ENCODE measurements at places on chromosomes 2 and 18.

GRCh38 chr2:120551522-120551921 is 184.1 kb upstream of the GLI2 start:
- no peak for DNase-seq

GRCh38 chr2:219179601-219180465 is 1.8 kb downstream of the RETREG2 start:
- no peak for DNase-seq

- no peak for DNase-seq
These were observed 10.2 kb downstream of the NAGK start for GRCh38 chr2:71078624-71079023.

- DNase-seq, result no peak
These were observed 36.8 kb downstream of the KCNIP3 start for GRCh38 chr2:95333888-95334338.

DNA sequence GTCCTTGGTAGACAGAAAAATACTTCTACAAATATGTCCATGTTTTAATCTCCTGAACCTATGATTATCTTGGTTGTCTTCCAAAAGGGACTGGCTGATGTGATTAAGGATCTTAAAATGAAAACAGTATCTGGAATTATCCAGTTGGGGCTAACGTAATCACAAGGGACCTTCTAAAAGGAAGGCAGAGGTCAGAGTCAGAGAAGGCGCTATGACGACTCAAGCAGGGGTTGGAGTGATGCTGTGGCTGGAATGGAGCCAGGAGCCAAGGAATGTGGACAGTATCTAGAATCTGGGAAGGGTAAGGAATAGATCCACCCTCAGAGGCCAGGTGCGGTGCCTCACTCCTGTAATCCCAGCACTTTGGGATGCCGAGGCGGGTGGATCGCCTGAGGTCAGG is 4.2 kb upstream of the USP14 start:
- DNase-seq, result no peak

DNA sequence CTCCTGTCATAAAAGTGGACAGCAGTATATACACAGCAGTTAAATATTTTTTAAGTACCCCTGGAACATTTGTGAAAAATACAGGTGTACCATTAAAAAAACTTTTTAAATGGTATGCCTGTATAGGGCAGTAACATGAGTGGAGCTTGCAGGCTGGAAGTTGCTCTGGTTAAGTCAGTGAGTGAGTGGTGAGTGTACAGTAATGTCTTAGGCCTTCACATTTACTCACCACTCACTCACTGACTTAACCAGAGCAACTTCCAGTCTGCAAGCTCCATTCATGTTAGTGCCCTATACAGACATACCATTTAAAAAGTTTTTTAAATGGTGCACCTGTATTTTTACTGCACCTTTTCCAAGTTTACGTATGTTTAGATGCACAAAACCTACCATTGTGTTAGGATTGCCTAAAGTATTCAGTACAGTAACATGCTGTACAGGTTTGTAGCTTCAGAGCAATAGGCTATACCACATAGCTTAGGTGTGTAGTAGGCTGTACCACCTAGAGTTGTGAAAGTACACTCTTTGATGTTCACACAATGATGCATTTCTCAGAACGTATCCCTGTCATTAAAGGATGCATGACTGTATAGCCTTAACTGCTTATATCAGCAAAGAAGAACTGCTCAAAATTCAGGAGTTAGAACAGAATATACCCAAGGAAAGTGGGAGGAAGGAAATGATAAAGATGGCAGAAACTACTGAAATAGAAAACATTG is 112.6 kb downstream of the EHBP1 start:
- no peak for DNase-seq

- DNase-seq, result no peak
These were observed 3.4 kb downstream of the CCDC93 start for GRCh38 chr2:118010473-118010872.

DNA sequence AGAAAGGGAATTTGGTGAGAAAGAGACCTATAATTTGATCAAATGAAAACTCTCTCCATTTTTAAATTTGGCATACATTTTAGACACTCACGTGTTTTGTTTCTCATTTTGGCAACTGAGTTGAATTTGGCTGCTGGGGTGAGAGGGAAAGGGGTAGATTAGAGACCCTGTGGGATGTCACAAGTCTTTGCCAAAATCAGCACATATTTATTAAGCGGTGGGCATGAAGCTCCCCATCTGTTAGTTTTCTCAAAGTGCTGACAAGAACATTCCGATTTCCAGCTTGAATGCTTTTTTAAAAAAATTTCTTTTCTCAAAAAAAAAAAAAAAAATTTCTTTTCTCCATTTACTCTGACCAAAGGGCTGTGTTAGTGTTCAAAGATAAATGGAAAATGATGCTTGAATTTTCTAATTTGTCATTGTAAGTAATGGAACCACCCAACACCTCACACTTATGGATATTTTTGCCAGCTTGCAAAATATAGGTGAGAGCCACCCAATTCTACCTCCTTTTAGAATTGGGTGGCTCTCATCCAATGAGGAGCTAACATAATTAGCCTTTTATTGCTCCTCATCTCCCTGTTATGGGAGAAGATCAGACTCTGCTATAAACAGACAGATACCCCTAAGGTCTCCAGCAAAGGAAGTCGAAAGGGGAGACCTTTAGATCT is 222.9 kb upstream of the FN1 start:
- DNase-seq, result no peak

DNA sequence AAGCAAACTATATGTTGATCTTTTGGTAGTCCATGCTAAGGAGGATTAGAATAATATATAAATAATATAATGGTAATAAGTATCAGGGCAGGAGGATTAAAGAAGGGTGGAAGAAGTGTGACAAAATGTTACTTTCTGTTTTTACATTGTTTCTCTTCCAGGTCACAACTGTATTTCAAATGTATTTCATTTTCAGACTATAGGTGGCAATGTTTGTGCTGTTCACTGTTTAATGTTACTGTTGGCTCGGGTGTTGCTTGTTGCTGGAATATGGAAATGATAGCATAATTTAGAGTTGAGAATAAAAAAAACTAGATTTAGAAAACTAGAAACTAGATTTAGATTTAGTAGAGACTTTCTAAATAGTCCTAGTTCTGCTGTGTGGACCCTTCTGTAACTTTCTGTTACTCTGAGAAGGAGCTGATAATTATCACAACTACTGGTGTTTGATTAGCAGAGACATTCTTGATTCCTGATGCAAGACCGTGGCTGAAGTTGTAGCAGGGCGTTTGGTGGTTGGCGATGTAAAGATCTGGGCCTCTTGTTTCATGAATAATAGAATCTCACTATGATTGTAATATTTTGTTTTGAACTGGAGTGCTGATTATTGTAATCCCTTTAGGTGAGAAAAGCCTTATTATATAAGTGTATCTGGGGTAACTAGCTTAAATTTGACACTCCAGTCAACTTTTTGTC is 7.9 kb downstream of the NEDD4L start:
- DNase-seq, result no peak

GRCh38 chr2:198697794-198698193 is 759.9 kb downstream of the SATB2 start:
- no peak for DNase-seq

- DNase-seq, result no peak
These were observed 494.2 kb downstream of the TSN start for GRCh38 chr2:122249673-122250072.

- DNase-seq, result no peak
These were observed 1.9 kb downstream of the GLB1L start for GRCh38 chr2:219243291-219243761.

DNA sequence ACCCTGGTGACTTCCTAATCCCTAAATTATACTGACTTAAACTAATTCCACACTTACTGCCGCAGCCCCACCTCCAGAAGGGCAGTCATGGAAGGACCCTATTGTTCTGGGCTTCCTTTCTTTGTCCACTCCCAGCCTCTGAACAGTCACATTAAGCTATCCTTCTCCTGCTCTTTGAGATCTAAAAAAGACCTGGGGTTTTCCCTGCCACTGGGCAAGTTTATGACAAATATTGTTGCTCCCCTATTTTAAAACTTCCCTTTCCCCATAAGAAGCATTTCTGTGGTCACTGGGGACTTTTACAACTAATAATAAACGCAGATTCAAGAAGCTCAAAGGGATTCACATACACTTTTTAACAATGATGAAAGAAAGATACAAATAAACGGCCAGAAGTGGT is 47.2 kb upstream of the XPO1 start:
- no peak for DNase-seq
